ENCODE measurements at places on chromosomes 4 and X. TPM values are rescaled to one million over a fixed set of nuclear protein-coding genes. Genes with fewer than 3 reads are reported as not detected.

The AMOT gene
- 0.33 TPM for polyA plus RNA-seq

The KDR gene
- not detected for polyA plus RNA-seq

The COL25A1 gene
- not detected for polyA plus RNA-seq

The ZAR1 gene
- polyA plus RNA-seq = not detected

GRCh38 chr4:36841583-36842326 is 402.8 kb upstream of the NWD2 start:
- no peaks in the 10 kb centered on the region for H3K4me1 ChIP-seq
- no peak for DNase-seq
- H3K36me3 ChIP-seq = no peaks in the 10 kb centered on the region
- no peak overlapping the region for H3K4me3 ChIP-seq
- no peak overlapping the region for H3K27ac ChIP-seq

GRCh38 chrX:109362101-109362500 is 119.8 kb downstream of the GUCY2F start:
- H3K4me1 ChIP-seq = peaks cover 6% of the 10 kb centered on the region
- H3K4me3 ChIP-seq = no peak overlapping the region
- no peak overlapping the region for H3K27ac ChIP-seq
- peaks cover 12% of the 10 kb centered on the region for H3K27me3 ChIP-seq
- H3K36me3 ChIP-seq = no peaks in the 10 kb centered on the region
- no peak for DNase-seq

DNA sequence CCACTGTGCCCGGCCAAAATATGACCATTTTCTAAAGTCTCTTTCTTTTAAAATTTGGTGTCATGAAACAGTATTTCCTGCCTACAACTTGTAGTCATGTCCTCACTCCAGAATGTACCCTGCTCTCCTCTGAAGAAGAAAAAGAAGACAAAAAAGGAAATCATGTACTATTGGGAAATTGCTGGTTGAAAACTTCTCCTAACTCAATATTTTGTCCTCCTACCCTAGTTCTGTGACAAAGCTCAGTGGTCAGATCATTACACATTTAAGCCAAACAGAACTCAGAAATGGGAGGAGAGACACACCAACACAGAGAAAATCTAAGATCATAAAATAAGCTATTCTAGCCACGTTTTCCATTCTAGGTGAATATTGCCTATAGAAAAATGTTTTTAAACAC is 127.7 kb downstream of the IRF2 start:
- H3K27ac ChIP-seq = no peak overlapping the region
- no peak overlapping the region for H3K4me3 ChIP-seq
- DNase-seq = no peak
- H3K36me3 ChIP-seq = no peaks in the 10 kb centered on the region
- H3K27me3 ChIP-seq = no peaks in the 10 kb centered on the region

DNA sequence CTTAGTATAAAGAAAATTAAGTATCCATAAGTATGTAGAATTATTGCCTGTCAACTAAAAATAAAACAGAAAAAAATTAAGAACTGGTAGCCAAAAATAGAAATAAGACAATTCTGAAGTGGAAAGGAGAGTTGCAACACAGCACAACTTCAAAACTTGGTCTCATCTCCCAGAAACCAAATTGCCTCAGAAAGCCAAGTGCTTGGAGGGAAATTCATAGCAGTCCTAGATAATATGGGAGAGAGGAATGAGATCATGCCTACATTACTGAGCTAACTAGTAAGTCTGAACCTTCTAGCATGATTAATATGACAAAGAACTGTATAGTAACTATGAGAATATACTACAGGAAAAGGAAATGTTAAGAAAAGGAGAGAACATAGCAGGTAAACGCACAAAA is 256.5 kb downstream of the LDB2 start:
- H3K4me3 ChIP-seq = no peak overlapping the region
- no peaks in the 10 kb centered on the region for H3K36me3 ChIP-seq
- H3K4me1 ChIP-seq = no peaks in the 10 kb centered on the region
- no peak overlapping the region for H3K27ac ChIP-seq
- H3K27me3 ChIP-seq = no peaks in the 10 kb centered on the region

DNA sequence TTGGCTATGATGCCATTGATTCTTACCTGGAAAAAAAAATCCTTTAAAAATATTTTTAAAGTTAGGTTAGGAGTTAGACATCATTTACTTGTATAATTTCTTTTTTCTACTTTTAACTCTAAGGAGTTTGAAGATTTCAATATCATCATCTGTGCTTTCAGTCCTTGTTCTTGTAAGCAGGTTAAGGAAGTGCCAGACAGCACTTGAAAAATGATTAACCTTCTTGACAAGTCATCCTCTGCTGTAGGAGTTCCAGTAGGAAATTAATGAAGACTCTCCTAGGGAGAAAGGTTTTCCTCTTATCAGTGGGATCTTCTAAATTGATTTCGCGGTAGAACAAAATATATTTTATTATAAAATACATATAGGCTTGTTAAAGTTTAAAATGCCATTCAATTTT is 29.1 kb upstream of the ANAPC4 start:
- H3K27ac ChIP-seq = no peak overlapping the region
- no peak for DNase-seq
- no peaks in the 10 kb centered on the region for H3K36me3 ChIP-seq
- peaks cover 8% of the 10 kb centered on the region for H3K4me1 ChIP-seq
- no peaks in the 10 kb centered on the region for H3K27me3 ChIP-seq

- no peaks in the 10 kb centered on the region for H3K36me3 ChIP-seq
- no peak overlapping the region for H3K4me3 ChIP-seq
- no peak overlapping the region for H3K27ac ChIP-seq
- DNase-seq = no peak
These were observed 52.2 kb upstream of the PAGE5 start for GRCh38 chrX:55167901-55168300.
